ENCODE measurements at places on chromosomes 4 and X.

- no peak for DNase-seq
Observed at GRCh38 chr4:6447672-6448171, 24.7 kb downstream of the PPP2R2C start.

DNA sequence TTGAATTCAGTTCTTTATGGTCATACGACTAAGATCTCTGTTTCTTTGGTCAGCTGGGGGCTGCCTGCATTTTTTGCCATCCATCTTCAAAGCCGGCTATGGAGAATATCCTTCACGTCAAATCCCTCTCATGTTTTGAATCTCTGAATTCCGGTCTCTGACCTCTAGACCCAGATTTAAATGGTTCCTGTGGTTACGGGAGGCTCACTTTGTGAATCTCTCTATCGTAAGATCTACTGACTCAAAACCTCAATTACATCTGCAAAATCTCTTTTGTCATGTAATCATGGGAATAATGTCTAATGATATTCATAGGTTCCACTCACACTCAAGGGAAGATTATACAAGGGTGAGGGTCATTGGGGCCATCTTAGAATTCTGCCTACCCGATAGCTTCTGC, 5.7 kb upstream of the MPC1L start:
- DNase-seq: no peak

GRCh38 chrX:113384628-113385027, 544.0 kb upstream of the AMOT start:
- peak; percentile 27 for DNase-seq

DNA sequence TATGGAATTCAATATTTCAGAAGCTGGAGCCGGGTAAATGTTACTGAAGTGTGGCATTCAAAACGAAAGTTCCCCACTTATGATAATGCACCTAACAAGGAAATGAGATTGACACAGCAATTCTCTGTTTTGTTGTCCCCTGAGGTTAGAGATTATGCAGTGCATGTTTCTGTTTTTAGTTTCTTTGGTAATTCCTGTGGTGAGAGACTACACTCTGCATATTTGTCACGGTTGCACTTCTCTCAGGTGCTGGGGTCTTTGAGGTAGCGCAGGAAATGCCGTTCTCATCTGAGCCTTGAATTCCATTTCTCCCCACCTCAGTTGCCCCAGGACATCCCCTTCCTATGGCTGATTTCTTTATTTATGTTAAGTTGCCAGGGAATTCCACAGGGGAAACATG, 15.3 kb upstream of the BEND4 start:
- DNase-seq: no peak

GRCh38 chrX:105696870-105697269, 125.5 kb upstream of the NRK start:
- no peak for DNase-seq

- no peak for DNase-seq
Observed at GRCh38 chr4:117941611-117942010, 92.7 kb upstream of the NDST3 start.
